Fibroblast of lung (primary cell): ENCODE measurements at places on chromosomes 1 and 21.

GRCh38 chr21:35743571-35743970, 316.8 kb downstream of the SETD4 start:
- DNase-seq = peak; percentile 43

DNA sequence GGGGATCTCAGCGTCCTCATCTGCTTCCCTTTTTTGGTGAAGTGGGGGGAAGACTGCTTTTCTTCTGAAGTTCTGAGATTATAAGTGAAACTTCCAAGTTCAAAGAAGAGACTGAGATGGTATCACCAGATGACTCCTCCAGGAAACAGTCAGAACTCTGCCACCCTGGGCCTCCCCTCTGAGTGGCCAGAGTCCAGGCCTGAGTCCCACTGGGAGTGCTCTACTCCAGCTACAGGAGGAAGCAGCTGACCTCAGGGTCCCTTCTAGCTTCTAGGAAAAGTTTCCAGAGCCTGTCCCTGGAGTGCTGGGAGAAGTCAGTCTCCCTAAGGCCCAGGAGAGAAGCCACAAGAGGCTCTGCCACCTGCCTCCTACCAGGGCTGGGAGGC, 104.7 kb downstream of the CASZ1 start:
- DNase-seq = no peak

GRCh38 chr1:214901718-214902117, 180.8 kb upstream of the KCNK2 start:
- DNase-seq = peak; percentile 47

DNA sequence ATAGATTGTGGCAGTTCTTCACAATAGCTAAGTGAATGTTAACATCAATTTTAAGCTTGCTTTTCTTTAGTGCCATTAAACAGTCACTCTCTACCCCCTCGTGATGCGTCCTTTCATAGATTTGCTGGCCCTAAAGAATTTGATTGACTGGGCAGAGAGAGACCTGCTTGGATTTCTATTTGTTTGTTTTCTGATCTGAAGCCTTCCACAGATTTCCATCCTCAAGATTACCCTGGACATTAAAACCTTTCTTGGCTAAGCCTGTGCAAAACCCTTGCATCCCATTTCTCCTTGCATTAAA, 17.8 kb downstream of the C1orf21 start:
- no peak for DNase-seq
